SHP77 (cell line): ENCODE measurements at places on chromosomes 4 and X.
A peak's percentile ranks its signal among the peaks of the same experiment; 100 is the strongest.

- no peak for DNase-seq
These were observed 11.4 kb upstream of the SLAIN2 start for GRCh38 chr4:48329976-48330375.

GRCh38 chr4:15495621-15496020, 25.9 kb downstream of the CC2D2A start:
- DNase-seq = no peak

DNA sequence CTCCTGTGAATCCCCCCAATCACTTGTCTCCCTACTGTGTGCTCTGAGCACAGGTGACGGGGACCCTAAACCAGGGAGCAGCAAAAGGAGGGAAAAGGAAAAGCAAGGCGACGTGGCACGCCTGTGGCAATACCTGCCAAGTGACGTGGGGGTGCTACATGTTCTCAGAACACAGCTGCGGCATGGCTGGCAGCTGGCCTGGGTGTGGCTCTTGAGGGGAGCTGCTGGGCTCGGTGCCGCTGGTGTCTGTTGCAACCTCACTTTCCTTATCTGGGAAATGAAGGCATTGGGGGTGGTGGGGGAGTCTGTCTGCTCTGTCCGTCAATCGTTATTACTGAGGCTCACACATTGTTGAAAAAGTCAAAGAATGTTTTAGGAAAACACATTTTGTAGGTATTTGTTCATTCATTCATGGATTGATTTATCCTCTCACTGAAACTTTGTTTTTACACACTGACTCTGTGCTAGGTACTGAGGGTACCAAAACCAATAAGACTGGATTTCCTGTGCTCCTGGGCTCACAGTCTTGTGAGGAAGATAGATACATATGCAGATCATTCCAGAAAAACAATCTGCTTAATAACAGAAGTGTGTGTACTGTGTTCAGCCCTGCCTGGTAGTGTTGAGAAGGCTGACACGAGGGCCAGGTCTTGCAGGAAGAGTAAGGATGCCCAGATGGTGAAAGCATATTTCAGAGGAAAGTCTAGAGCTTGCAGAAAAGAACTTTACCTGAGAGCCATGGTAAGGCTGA, 217.6 kb downstream of the PTTG2 start:
- DNase-seq = peak; percentile 40

DNA sequence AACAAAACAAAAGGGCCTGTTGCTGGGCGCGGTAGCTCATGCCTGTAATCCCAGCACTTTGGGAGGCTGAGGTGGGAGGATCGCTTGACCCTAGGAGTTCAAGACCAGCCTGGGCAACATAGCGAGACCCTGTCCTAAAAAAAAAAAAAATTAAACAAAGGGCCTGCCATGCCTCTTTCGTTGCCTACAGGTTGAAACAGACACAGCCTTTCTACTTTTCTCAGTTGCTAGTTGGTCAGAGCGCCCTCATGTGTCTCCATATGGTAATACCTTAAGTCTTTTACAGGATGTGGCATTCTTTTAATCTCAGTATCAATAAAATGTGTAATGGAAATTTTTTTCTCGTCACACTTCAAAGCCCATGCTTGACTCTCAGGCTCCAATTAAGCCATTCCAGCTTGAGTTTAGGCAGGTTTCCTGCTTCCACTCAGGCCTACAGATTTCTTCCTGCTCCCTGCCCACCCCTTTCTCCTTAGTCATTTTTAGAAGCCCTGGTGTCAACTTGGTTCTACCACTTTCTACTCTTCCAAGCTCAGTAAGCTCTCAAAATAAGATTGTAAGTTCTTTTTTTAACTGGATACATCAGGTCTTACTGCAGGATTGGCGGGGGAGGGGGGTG, 4.6 kb upstream of the SOWAHD start:
- DNase-seq = peak; percentile 31

DNA sequence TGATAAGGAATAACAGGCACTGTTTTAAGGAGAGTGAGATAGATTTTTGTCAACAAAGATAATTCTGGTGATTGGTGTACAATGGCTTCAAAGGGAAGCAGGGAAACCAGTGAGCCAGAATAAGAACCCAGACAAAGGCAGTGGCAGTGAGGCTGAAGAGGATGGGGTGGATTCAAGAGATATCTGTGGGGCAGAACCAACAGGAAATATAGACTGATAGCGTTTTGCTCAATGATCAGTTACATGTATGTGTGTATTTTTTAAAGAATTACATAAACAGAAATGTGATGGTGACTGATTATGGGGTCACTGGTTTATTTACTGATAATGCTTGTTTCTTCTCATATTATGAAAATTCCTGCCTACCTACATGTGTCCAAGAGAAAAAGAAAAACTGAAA, 66.4 kb downstream of the AMMECR1 start:
- no peak for DNase-seq

DNA sequence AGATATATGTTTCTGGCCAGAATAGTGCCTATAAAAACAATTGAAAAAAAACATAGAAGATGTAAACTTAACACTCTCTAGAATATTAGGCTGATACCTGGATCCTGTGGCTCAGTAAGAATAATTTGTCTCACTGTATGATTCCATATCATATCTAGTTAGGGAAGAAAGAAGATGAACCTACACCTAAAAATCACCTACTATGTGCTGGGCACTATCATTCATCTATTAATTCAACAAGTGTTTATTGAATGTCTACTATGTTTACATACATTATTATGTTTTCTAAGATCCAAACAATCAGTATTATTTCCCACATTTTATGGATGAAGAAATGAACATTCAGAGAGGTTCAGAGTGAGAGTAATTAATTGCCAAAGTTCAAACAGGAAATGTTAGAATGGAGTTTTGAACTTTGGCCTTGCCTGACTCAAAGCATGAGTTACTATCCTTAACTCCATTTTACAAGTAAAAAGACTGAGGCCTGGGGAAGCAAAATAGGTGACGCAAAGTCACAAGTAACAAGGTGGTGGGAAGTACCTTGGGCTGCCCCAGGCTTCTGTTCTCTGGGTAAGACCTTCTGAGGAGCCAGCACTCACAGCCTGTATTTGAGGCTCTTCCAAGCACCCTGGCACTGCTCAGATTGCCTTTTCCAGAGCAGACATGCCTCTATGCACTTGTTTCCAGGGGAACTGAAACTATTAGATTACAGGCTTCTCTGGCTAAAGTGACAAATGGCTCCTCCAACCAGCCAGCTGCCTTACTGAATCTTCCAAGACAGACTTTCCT, 111.1 kb upstream of the ACSL4 start:
- no peak for DNase-seq

DNA sequence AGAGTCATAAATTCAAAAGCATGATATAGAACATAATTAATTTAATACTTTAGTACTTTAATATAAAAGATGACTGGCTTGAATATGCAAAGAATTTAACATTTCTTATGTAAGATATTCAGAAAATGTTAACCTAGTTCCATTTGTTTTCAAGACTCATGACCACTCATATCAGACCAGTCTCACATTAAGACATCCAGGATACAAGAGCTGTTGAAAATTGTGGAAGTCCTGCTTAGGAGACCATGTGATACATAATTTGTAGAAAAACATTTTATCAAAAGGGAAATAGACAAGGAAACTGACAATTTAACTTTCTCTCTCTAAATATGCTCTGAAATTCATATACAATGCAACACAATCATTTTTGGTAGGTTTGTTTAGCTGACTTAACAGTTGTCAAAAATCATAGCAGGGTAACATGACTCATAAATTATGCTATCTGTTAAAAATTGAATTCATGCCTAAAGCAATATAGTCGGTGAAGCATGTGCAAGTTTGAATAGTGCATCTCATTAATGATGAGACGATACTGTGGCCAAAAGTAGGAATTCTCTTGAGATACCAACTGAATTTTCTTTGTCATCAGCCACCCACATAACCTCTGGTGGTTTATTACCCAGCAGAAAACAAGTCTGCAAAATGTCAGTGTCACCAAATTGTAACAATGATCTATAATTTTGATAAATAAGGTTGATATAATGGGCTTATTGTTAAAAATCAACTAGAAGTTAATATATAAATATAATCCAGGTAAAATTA, 211.4 kb downstream of the GASK1B start:
- DNase-seq = no peak

- DNase-seq = peak; percentile 75
These were observed 147.7 kb downstream of the CPEB2 start for GRCh38 chr4:15149839-15150592.

DNA sequence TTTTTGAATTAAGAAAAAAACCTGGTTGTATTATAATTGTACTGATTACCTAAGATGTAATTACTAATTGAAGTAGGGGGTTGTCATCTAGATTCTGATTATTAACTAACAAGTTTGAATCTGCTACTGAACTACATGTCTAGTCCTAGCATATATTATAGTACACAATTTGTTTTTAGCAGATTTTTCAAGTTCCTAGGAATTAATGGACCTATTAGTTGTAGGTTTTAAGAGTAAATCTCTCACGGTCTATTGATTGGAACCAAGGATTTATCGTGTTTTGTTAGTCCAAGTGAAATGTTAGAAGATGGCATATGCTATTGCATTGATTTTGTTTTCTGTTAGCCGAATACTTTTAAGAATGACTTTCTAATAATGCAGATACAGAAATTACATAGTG, 20.8 kb downstream of the PTPN13 start:
- DNase-seq = no peak

- no peak for DNase-seq
These were observed 412.0 kb upstream of the NR3C2 start for GRCh38 chr4:148854203-148854602.

DNA sequence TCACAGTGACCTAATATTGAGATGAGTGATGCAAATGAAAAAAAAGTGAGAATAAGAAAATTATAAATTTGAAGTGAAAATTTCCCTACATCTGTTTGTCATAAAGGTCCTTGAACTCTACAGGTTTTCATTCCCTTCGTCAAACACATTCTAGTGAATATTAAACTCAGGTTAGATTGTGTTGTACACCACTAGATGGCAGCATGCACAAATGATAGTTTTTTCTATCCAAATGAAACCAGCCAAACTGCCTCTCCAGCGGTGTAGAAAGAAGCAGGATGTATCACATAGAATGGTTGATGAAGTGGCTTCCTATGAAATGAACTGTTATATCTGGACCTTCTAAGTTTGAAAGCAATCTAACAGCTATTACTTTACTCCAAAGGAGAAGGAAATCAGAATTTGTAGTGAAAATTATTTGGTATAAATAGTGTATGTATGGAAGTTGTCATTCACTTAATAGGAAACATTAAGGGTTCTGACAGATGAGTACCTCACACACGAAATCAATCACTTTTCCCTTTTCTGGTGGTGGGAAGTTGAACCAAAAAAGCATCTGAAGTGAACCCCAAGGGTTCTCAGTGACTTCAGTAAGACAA, 382.7 kb downstream of the UNC5C start:
- DNase-seq = peak; percentile 4

GRCh38 chr4:26126143-26126718, 194.6 kb upstream of the RBPJ start:
- DNase-seq = no peak

DNA sequence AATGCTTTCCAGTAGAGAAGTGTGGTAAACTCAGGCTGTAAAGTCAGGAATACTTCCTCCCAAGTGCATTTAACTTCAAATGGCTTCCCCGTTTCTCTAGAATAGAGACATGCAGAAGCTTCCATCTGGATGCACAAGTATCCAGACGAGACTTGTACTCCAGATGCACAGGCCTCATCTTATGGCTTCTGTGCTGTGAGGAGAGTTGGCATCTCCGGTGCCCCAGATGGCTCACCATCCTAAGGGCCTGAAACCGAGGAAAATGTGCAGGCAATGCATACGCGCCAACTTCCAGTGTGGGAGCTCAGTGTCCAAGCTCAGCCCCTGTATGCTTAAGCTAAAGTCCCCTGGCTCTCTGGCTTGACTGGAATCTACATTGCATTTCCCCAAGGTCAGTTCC, 184.0 kb upstream of the TBL1X start:
- DNase-seq = no peak

DNA sequence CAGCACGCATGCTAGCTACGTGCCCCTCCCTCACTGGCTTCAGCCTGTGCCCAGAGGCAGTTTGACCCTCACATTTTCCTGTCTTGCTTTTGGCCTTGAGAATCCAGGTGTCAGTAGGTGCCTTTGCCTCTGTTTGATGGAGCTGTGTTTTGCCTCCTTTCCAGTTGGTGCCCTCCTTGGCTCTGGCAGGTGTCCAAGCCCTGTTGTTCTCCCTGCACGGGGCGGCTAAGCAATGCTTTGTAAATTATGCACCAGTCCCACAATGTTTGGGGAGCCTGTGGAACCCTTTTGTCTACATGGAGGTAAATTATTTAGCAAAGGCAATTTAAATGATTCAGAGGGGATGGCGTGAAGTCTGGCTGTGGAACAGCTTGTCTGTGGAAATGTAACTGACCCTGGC, 202.9 kb upstream of the BOD1L1 start:
- no peak for DNase-seq

DNA sequence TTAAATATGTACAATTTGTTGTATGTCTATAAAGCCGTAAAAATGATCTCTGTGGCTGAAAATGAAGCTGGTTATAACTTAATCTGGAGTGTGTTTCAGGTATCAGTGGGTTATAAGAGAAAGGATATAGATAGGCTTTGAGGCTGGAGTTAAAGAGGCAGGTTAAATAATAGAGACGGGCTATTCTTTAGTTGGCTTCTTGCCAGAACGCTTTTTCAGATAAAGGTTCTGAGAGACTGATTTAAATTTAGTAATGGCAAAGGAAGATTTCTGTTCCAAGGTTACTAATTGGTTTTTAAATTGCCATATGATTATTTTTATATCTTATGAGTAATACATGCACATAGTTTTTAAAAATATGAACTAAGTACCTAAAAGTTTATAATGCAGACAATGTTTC, 117.4 kb downstream of the AWAT2 start:
- DNase-seq = no peak

DNA sequence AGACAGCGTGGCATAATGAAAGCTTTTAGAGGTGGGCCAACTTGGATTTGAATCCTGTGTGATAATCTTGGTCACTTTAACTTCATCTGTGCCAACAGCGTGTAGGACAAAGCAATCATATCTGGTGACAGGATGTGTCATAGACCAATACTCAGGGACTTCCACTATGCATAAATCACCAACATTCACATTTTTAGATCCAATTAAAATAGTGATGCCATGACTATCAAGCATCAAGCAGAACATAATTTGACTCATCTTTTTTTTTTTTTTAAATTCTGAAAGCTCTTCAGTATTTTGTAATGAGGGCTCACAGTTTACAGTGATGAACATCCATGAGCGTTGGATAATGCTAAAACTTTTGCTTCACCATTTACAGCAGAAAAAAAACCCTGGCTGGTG, 27.3 kb upstream of the RAPGEF2 start:
- DNase-seq = no peak

- no peak for DNase-seq
These were observed 311.3 kb downstream of the TRIML1 start for GRCh38 chr4:188450571-188450970.

DNA sequence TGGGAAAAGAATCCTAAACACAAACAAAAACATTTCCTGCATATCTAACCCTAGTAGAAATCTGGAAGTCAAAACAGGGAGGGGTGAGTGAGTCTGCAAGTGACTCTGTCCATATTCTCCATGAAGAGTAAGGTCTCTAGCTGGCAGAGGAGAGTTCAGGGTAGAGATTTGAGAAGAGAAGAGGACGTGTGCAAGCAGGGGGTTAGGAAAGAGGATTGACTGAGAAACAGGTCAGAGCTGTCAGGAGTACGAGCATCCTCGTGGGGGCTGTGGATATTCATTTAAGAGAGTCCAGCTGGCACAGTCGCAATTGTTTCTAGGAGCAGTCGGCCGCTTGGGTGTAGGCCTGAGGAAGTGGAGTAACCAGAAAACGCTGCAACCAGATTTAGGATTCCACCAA, 27.9 kb downstream of the PROM1 start:
- peak; percentile 32 for DNase-seq

- no peak for DNase-seq
These were observed 575.4 kb downstream of the SPRY1 start for GRCh38 chr4:123972031-123972430.

GRCh38 chr4:150302553-150302952, 224.3 kb downstream of the DCLK2 start:
- DNase-seq = no peak
